ENCODE measurements at places on chromosomes 1 and 21. TPM values are rescaled to one million over a fixed set of nuclear protein-coding genes. Genes with fewer than 3 reads are reported as not detected.

C1orf116 gene
- 0.17 TPM for total RNA-seq

DNA sequence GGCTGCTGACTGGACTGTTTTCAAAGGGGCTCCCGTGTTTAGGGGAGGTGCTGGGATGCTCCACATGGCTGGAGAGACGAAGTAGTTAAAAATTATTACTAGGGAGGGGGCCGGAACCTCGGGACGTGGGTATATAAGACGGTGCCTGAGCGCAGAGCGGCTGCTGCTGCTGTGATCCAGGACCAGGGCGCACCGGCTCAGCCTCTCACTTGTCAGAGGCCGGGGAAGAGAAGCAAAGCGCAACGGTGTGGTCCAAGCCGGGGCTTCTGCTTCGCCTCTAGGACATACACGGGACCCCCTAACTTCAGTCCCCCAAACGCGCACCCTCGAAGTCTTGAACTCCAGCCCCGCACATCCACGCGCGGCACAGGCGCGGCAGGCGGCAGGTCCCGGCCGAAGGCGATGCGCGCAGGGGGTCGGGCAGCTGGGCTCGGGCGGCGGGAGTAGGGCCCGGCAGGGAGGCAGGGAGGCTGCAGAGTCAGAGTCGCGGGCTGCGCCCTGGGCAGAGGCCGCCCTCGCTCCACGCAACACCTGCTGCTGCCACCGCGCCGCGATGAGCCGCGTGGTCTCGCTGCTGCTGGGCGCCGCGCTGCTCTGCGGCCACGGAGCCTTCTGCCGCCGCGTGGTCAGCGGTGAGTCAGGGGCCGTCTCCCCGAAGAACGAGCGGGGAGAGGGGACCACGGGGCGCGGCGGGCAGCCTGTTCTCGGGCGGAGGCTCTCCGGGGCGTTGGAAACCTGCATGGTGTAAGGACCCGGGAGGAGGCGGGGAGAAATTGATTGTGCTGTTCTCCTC lies at the start of gene CHODL:
CHODL (plus strand) TSS at position 163 of the 793 bp plus-strand sequence; CDS start at position 554, 391 bp downstream.
- peaks cover 17% of the 10 kb centered on the region for H3K4me1 ChIP-seq
- H3K27ac ChIP-seq: no peak within 1 kb of the TSS
- no peaks in the 10 kb centered on the region for H3K27me3 ChIP-seq
- DNase-seq: no peak

DNA sequence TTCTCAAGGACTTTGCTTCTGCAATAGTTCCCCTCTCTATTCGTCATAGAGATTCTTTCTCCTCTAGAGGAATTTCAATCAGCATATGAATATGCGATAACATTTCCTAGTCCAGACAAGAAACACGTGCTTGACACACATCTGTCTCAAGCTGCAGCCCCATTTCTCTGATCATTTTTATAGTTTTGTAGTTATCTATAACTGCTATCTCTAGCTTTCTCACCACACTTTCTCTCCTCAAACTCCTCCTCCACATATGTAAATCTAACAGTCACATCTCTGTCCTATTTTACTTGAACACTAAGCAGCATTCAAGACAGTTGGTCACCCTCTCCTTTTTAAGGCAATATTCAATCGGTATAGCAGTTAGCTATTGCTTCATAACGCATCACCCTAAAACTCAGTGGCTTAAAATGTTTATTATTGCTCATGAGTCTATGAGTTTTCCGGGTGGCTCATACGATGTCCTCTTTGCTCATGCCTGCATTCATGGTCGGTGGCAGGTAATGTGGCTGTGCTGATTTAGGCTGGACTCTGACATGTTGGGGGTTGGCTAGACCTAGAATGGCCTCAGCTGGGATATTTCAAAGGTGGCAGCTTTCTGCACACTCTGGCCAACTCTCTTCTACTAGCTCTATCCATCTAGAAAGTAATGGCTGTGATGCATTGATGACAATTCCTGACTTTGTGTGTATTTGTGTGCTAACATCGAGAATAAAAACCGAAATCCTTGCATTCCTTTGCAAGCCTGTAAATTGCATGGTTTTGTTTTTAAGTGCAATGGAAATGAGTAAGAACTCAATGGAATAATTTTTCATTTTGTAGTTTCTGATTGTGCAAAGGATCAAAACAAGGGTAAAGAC lies 20.6 kb downstream of the ATP6V1G3 start:
- no peak overlapping the region for H3K27ac ChIP-seq
- H3K4me3 ChIP-seq: no peak overlapping the region
- no peaks in the 10 kb centered on the region for H3K36me3 ChIP-seq
- H3K27me3 ChIP-seq: no peaks in the 10 kb centered on the region
- H3K4me1 ChIP-seq: no peaks in the 10 kb centered on the region

DNA sequence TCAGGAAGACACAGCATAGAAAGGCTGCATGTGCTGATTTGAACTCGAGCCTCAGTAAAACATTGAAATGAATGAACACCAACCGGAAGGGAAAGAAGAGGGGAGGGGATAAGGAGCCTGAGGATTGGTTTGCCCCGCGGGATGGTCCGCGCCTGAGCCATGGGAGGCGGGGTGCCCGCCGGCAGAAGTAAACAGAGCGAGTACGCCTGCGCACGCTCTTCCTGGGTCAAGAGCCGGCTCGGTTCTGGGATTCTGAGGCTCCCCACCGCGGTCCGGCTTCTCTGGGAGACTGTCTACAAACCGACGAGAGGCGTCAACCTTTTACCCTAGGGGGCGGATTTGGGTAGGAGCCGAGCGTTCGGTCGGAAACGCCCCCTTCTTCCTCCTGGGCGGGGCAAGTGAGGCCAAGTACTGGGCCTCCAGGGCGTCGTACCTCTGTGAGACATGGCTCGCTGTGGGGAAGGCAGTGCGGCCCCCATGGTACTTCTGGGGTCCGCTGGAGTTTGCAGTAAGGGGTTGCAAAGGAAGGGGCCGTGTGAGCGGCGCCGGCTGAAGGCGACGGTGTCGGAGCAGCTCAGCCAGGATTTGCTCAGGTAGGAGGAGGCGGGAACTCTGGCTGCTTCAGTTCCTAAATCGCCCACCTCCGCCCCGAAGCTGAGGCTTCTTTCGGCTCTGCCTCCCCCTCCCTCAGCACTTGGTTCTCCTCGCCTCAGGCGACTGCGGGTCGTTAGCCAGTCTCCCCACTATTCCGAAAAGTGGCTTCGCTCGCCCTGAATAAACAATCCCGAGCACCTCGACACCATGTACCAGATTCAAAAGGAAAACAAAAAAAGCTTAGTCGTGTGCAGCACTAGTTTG lies at the start of gene BTBD8:
BTBD8 (plus strand) TSS at position 218 of the 858 bp plus-strand sequence; CDS start at position 445, 227 bp downstream.
- H3K4me3 ChIP-seq: peak within 1 kb of the TSS; percentile 73
- H3K36me3 ChIP-seq: peaks cover 5% of the 10 kb centered on the region
- peaks cover 15% of the 10 kb centered on the region for H3K4me1 ChIP-seq
- peak within 1 kb of the TSS; percentile 70 for H3K27ac ChIP-seq
- no peaks in the 10 kb centered on the region for H3K27me3 ChIP-seq

GRCh38 chr1:26537951-26538352 lies 8.4 kb downstream of the RPS6KA1 start:
- no peaks in the 10 kb centered on the region for H3K36me3 ChIP-seq
- peaks cover 22% of the 10 kb centered on the region for H3K4me1 ChIP-seq
- no peaks in the 10 kb centered on the region for H3K27me3 ChIP-seq
- H3K27ac ChIP-seq: no peak overlapping the region

DNA sequence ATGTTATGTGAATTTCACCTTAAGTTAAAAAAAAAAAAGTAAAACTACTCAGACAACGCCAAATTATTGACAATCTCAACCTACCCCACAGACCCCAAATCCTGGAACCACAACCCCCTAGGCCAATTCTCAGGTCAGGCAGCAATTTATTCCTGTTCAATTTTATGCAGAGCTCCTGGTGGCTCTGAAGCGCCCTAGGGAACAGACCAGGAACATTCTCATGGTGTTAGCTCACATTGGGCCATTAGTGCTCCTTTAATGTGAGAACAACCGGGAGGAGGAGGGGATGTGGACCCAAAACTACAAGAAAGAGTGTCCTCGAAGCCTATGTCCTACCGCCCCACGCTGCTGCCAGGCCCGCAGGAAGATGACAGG lies 403 bp upstream of the PSEN2 start:
- peak overlapping the region; percentile 91 for H3K4me3 ChIP-seq
- peak overlapping the region; percentile 88 for H3K27ac ChIP-seq
- DNase-seq: peak; percentile 55
- H3K4me1 ChIP-seq: peaks cover 43% of the 10 kb centered on the region
- no peaks in the 10 kb centered on the region for H3K27me3 ChIP-seq

DNA sequence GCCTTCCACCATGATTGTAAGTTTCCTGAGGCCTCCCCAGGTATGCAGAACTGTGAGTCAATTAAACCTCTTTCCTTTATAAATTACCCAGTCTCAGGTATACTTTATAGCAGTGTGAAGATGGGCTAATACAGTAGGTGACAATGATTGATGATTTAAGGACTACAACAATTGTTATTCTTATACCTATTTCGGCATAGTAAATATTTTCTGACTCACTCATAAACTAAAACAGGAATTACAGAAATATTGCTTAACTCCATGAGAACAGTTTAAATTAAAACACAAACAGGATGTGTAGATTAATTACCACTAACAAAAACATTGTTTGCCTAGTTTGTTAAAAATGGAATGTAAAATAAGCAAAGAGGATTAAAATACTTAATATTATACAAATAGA lies 839.9 kb downstream of the LTN1 start:
- no peak for DNase-seq
- no peaks in the 10 kb centered on the region for H3K27me3 ChIP-seq
- H3K4me3 ChIP-seq: no peak overlapping the region

KCNC4 gene
- total RNA-seq: 18.0 TPM

RASAL2 gene
- 11.6 TPM for total RNA-seq

DNA sequence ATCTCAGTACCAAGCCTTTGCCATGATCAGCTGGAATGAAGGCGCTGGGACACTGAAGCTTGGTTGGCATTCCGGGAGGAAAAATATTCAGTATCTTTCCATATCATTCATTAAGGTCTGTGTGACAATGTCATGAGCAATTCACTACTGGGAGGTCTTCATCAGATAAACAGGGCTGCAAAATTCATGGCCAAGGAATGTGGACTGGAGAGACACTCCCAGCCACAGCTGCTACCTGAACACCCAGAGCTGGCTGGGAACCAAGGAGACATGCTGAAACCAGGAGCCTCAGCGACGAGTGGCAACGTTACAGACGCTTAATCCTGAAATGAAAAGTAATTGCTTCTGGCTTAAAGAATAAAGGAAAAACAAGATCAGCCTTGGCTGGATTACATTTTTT lies 30.6 kb upstream of the DDAH1 start:
- no peak for DNase-seq
- H3K4me1 ChIP-seq: no peaks in the 10 kb centered on the region
- no peak overlapping the region for H3K4me3 ChIP-seq
- no peak overlapping the region for H3K27ac ChIP-seq
- peaks cover 7% of the 10 kb centered on the region for H3K36me3 ChIP-seq
- H3K27me3 ChIP-seq: no peaks in the 10 kb centered on the region

DNA sequence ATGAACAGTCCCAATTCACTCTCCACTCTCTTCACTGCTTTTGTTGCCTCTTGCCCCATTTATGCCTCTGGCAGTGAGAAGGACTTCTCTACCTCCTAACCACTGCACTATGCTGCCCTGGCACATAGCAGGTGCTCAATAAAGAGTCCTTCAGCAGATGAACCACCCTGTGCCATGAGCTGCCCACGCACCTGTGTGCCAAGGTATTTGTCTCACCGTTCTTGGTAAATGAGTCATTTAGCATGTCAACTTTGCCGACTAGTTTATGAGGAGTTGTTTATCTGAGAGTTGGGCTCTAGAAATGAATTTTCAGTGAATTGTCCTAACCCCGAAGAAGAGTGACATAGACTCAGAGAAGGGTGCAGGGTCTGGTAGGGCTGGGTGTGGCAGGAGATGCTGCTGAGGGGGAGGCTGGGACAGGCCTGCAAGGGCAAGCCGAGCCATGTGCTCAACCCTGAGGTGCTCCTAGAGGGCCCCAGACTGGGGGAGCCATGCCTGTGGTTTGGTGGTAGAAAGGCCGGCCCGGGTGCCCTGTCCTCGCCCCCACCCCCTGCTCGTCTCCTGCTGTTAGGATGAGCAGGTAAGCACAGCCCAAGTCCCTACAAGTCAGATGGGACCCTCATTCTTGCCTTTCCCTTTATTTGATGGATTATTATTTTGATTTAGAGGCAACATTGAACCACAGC lies 654.5 kb downstream of the MATN1 start:
- H3K36me3 ChIP-seq: no peaks in the 10 kb centered on the region
- no peaks in the 10 kb centered on the region for H3K4me1 ChIP-seq
- peaks cover 23% of the 10 kb centered on the region for H3K27me3 ChIP-seq
- no peak overlapping the region for H3K4me3 ChIP-seq
- DNase-seq: no peak
- H3K27ac ChIP-seq: no peak overlapping the region

- peaks cover 19% of the 10 kb centered on the region for H3K4me1 ChIP-seq
- H3K27me3 ChIP-seq: peaks cover 4% of the 10 kb centered on the region
- no peak overlapping the region for H3K4me3 ChIP-seq
- no peak overlapping the region for H3K27ac ChIP-seq
- DNase-seq: no peak
These were observed 1.1 kb downstream of the FCRLB start for GRCh38 chr1:161722406-161722805.

DNA sequence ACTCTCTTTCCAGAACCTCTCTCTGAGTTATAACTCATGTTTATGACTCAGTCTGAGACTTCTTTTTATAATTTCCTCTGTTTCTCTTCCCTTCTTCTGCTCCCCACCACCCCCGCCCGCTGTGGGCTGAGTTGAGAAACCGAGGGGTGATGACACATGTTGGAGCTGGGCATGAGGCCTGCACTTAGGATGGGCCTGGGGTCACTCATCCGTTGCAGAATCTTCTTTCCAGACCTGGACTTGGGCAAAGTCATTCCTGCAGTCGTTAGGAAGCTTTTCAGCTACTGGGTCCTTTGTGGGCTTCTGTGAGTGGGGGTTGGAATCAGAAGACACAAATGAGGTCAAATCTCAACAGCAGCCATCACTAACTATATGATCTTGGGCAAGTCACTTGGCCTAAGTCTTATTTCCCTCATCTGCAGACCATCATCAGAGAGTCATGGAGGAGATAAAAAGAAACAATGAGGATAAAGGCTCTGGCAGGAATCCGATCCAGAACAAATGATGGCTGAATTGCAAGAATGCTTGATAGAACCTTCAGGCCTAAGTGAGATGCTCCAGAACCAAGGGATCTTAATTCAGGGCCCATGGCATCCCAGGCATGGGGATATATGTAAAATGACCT lies 53.4 kb downstream of the RPS6KA1 start:
- no peaks in the 10 kb centered on the region for H3K4me1 ChIP-seq
- H3K27ac ChIP-seq: no peak overlapping the region
- DNase-seq: no peak
- H3K4me3 ChIP-seq: no peak overlapping the region

PSRC1 gene
- total RNA-seq: 12.5 TPM

FPGT gene
- 13.7 TPM for total RNA-seq

ASCL5 gene
- not detected for total RNA-seq

CYP4A22 gene
- not detected for total RNA-seq

LBR gene
- total RNA-seq: 82.3 TPM

CDCA8 gene
- 0.26 TPM for total RNA-seq

GRCh38 chr1:207647671-207648333 lies 2.9 kb downstream of the CR1L start:
- peak; percentile 21 for DNase-seq
- no peaks in the 10 kb centered on the region for H3K27me3 ChIP-seq
- H3K4me3 ChIP-seq: no peak overlapping the region
